ENCODE measurements at places on chromosomes 4 and X.
A peak's percentile ranks its signal among the peaks of the same experiment; 100 is the strongest.

DNA sequence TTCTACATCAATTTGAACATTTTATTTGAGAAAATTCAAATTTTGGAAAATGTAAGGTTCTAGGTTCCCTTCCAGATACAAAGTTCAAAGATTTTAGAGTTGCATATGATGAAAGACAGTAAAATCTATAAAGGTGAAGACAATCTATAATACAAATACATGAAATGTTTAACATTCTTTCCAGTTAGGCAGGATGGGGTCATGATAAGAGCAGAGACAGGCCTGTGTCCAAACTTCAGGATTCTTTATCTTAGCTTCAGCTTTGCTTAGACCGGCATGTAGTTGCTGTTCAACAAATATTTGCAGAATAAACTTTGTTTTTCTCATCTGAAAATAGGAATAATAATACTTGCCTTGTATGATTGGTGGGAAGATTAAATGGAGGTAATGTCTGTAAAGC lies 4.5 kb upstream of the RPS6KA3 start:
- DNase-seq = no peak

GRCh38 chr4:135191596-135191995 lies 990.0 kb upstream of the PABPC4L start:
- no peak for DNase-seq

DNA sequence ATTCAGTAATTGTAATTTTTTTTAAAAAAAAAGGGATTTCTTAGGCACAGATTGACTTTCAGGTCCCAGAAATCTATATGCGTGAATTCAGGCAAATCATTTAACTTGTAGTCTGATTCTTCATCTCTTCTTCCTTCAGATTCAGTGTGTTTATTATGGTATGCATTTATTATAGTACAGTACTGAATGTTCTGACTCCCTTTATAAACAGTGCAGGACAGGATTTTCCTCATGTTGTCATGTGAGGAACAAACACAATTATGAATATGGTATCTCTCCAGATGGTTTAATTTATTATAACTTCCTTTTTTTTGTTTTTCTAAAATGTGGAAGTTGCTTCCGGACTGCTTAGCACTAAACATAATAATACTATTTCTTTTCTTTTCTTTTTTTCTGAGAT lies 54.2 kb downstream of the RPS3A start:
- no peak for DNase-seq

DNA sequence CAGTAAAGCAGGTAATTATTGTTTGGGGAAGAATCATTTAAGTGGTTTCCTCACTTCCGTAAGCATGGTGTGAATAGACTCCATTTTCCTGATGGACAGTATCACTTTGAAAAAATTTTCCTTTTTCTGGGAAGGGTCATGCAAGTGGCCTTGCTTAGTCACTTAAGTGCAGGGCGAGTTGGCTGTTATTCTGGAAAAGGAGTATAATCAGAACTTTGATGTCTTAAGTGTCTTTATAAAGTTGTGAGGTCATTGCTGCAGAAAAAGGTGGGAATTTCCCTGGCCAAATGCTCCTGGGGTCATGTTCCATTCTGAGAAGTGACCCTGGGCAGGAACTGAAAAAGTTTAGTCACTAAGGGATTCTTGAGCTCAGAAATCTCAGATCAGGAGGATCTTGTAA lies 146.1 kb upstream of the OTUD4 start:
- DNase-seq = no peak

DNA sequence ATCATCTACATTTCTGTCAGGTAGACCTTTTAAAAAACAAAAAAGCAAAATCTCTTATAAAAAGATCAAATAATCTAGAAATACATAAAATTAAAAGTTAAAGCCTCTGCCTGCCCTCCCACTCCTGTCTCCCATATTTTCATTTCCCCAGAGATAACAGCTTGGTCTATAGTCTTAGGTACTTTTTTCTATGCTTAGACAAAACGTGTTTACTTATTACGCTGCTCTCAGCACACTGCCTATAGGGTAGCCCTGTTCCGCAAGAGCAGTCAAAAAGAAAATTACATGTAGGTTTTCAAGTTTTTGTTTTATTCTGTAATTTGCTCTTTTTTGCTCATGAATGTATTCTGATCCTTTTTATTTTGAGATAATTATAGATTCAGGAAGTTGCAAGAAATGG lies 73.3 kb downstream of the TAF1 start:
- DNase-seq = no peak

GRCh38 chr4:137711502-137711901 lies 179.2 kb upstream of the PCDH18 start:
- DNase-seq = no peak

DNA sequence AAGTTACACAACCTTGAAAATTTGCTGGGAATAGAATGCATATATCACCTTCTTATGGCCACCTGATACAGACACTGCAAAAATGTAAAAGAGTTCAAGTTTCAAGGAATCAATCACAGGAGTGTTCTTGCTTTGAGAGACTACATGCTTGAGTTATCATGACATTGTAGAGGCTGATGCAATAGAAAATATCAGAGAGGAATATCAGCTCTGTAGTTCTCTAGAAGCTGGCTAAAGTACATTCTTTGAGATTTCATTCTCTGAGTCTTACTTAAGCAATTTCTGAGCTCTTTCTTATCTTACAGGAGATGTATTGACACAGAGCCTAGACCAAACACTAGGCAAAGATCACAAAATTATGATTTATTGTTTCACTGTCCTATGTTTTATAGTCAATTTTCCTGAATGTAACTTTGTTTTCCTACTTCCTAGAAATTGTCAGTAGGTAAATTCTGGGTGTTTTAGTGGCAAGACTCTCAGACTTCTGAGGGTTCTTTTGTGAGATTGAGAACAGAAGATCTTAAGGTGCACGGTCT lies 152.1 kb upstream of the HPGD start:
- no peak for DNase-seq

- DNase-seq = peak; percentile 51
Observed at GRCh38 chrX:57156397-57157049, 19.3 kb upstream of the SPIN2A start.

GRCh38 chr4:22922426-22922825 lies 229.7 kb downstream of the GBA3 start:
- DNase-seq = no peak

- DNase-seq = no peak
Observed at GRCh38 chrX:118802857-118803256, 20.8 kb upstream of the ZCCHC12 start.

DNA sequence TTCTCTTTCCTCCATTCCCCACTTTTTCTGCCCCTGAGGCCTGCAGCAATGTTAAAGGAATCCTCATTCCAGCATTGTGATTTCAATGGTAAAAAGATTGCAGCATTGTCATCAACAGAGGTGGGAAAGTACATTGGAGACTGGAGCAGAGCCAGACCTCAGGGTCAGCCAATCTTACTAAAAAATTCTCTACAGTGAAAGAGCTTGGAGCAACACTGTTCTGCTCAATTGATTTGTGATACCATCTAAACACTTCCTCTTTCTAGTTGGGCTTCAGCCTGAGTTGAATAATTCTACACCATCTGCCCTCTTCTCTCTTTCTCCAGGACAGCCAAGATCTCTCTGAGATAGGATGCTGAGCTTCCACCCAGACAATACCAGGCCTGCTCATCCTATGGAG lies 176.5 kb downstream of the AR start:
- no peak for DNase-seq

DNA sequence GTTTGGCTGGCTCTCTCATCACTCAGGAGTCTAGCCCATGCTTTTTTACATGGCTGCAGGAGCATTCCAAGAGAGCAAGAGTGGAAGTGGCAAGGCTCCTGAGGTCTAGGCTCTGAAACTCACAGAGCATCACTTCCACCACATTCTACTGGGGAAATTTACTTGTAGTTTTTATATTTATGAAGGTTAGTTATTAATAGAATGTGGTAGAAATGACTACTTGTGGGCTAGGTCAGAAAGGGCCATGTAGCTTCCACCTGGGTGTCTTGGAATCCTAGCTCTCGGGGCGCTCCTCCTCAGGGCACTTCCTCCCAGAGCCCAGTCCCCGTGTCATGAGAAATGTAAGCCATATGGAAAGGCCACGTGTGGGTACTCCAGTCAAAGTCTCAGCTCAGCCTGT lies 127.0 kb upstream of the CASK start:
- no peak for DNase-seq

DNA sequence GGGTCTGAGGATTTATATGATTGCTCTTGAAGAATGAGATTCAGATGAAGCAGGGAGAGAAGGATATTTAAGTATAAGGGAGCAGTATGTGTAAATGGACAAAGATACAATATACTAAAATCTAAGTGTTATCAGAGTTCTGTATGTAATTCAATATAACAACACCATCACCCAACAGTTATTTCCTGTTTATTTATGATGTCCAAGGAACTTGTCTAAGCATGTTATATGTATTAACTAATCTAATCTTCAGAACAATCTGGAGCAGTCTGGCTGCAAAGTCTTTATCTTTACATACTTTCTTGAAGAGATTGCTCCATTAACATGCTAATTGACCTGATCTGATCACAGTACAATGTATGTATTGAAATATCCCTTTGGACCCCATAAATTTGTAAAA lies 203.8 kb upstream of the WDFY3 start:
- no peak for DNase-seq

- no peak for DNase-seq
Observed at GRCh38 chr4:145251391-145251790, 71.0 kb upstream of the OTUD4 start.

GRCh38 chrX:108396188-108396891 lies 41.9 kb downstream of the COL4A6 start:
- no peak for DNase-seq

DNA sequence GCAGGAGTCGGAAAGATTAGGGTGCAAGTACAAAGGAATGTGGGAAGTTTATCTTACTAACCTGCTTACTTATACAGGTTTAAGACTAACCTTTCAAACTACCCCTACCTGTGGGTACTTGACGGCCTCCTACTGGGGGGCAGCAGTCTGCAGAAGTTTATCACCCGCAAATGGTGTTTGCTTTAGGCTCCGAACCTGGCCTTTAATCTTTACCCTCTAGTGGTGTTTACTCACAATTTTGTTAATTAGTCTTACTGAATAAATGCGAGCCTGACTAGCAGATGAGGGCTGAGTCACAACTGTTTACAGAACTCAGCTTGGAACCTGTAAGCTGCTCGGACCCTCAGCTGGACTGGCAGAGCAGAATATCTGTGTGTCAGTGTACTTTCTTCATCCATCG lies 204.2 kb upstream of the GPRIN3 start:
- no peak for DNase-seq

- no peak for DNase-seq
Observed at GRCh38 chrX:86133761-86134160, 14.5 kb upstream of the DACH2 start.

GRCh38 chr4:151618858-151619257 lies 141.9 kb downstream of the GATB start:
- no peak for DNase-seq

- no peak for DNase-seq
Observed at GRCh38 chr4:124322234-124323065, 390.1 kb downstream of the ANKRD50 start.

DNA sequence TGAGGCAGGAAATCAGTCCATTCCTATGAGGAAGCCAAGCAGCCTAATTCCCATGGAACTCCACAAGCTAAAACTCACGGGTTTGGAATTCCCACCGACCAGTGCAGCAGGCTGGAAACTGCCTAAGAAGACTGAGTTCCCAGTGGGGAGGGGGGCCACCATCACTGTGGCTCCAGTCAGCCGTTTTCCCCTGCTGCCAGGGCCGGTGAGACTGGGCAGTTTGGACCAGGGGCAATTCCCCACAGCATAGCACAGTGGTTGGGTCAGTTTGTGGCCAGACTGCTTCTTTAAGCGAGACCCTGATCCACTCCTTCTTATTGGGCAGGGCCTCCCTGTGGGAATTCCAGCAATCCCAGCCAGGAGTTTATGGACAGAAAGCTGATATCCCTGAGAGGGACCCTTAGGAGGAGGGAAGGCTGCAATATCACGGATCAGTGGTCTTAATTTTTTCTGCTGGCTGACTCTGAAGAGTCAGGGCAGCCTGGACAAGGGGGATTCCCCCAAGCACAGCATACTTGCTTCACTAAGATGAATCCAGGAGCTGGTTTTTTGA lies 20.7 kb downstream of the PAGE5 start:
- DNase-seq = no peak

DNA sequence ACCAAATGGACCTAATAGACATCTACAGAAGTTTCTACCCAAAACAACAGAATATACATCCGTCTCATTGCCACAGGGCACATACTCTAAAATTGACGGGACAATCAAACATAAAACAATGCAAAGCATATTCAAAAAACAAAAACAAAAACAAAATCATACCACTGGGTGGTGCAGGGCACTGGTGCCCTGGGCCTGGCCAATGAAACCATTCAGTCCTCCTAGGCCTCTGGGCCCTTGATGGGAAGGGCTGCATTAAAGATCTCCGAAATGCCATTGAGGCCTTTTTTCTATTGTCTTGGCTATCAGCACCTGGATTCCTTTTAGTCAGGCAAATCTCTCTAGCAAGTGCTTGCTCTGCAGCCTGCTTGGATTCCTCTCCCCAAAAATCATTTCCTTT lies 213.9 kb upstream of the ZCCHC13 start:
- no peak for DNase-seq

DNA sequence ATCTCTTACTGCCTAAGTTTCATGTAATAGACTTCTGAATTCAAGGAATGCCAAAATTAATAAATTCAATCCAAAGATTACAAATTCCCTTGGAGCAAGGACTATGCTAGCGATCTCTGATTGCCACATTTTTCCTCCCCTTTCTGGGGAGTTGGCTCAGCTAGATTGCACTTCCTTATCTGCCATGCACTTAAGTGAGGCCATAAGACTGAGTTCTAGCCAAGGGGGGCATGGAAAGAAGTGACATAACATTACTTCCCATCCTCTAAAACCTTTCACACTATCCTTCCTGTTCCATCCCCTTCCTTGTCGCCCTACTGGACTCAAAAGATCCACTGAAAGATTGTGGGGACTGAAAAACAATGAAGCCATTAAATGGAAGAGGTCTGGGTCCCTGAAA lies 53.8 kb upstream of the TXK start:
- DNase-seq = no peak

GRCh38 chrX:71214604-71215337 lies 8.3 kb upstream of the GJB1 start:
- no peak for DNase-seq

DNA sequence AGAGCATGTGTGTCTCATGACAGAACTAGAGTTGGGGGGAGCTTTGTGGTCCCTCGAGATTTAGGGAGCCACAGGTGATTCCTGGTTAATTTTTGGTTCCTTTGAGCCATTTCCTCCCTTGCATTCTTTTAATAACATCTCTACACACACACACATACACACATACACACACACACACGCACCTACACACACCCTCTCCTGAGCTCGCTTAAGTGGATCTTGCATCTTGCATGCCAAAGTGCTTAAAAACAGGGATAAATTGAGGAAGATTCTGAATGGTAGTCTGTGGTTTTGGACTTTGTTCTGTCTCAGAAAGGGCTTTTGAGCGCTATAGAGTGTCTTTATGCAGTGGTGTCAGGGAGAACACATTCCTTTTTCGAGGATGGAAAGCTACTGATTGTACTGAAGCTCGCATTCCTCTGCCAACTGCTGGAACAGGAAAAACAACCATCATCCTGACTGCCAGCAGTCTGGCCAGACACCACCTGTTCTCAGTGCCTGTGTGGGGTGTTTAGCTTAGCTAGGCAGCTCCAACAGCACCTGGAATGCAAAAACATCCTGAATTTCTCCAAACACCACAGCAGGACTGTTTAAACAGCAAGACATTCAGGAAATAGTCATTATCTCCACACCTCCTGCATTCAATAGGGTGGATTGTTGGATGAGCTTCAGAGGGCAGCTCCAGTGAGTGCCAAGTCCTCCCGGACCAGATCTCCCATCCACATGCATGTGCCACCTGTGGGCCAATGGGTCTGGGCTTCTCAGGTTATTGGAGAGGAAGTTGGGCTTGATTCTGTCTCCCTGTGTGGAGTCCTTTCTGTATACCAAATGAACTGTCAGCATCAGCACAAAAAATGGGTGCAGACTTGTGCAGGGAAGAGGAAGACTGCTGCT lies 21.9 kb upstream of the IGFBP7 start:
- no peak for DNase-seq

Data from right cardiac atrium (tissue), 5 donors.